ENCODE measurements at places on chromosomes 5 and 9. TPM values are rescaled to one million over a fixed set of nuclear protein-coding genes. Genes with fewer than 3 reads are reported as not detected.

LPAR1 gene
- 0.47 TPM for total RNA-seq

SCGB3A2 gene
- not detected for total RNA-seq

GRCh38 chr5:99605904-99606303, 677.1 kb upstream of the CHD1 start:
- no peak overlapping the region for H3K27ac ChIP-seq
- H3K4me1 ChIP-seq, result no peaks in the 10 kb centered on the region
- H3K27me3 ChIP-seq, result peaks cover 81% of the 10 kb centered on the region
- H3K4me3 ChIP-seq, result no peak overlapping the region
- no peak for DNase-seq

GRCh38 chr5:155475318-155475717, 461.8 kb downstream of the KIF4B start:
- DNase-seq, result no peak
- H3K36me3 ChIP-seq, result no peaks in the 10 kb centered on the region
- no peaks in the 10 kb centered on the region for H3K4me1 ChIP-seq
- H3K27ac ChIP-seq, result no peak overlapping the region
- no peaks in the 10 kb centered on the region for H3K27me3 ChIP-seq
